ENCODE measurements at places on chromosomes 13 and 19.

DNA sequence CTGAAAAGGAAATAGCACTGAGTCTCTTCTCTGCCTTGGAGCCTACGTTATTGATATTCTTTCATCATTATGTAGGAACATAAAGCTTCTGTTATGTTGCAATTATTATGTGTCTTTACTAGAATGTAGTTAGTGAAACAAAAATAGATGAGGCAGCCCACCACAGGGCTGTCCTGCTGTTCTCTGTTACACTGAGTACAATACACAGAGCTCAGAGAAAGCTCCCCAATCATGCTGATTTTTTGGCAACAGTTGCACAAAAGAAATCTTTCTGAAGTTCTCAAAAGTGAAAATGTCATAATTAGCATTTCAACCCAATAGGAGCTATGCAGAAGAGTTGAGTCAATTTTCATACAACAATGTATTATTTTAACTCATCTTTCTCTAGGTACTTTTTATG is 119.5 kb downstream of the EFNB2 start:
- DNase-seq: no peak

GRCh38 chr13:46388846-46389245 is 1.8 kb upstream of the RUBCNL start:
- DNase-seq: no peak

- no peak for DNase-seq
Observed at GRCh38 chr19:38288123-38288855, 15.8 kb upstream of the C19orf33 start.

DNA sequence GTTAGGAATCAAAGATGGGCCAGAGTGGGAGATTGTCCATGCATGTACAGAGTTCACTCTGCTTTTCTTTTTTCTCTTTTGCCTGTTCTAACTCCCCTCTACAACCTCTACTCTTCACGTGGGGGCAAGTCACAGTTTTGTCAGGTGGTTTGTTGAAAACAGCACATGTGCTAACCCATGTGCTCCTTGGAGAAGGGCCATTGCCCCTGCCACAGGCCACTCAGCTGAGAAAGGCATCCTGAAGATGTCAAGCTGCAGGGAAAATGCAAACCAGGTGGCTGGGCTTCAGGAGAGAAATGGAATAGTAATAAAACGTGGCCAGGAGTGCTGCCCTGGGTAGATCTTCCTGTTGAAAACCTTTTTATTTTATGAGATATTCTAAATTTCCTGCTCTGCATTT is 35.3 kb upstream of the SLC10A2 start:
- DNase-seq: no peak

DNA sequence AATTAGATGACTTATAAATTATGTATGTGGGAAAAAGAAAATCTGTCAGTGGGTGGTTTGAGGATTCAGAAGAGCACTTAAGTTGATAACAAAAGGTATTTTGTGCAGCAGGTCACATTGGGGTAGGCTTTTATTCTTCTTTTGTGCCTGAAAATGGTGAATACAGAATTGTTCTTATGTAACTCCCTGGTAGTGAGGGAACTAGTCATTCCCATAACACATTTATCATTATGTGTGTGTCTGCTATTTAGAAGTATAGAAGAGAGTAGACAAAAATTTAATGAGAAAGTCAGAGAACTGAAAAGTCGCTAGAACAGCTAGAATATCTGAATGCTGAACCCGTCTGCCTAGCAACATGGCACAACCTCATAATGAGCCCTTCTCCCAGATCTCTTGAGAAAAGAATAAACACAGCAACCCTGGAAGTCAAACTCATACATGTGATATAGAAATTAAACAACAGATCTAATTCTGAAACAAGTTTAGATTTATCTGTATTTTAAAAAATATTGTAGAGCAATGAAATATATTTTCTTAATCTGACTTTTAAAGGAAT is 111.8 kb upstream of the EDNRB start:
- no peak for DNase-seq

GRCh38 chr19:49182848-49183375 is 25.3 kb downstream of the TRPM4 start:
- DNase-seq: no peak

GRCh38 chr13:77056382-77056781 is 29.4 kb upstream of the FBXL3 start:
- no peak for DNase-seq

GRCh38 chr19:48772503-48772953 is 17.2 kb downstream of the FGF21 start:
- DNase-seq: no peak

DNA sequence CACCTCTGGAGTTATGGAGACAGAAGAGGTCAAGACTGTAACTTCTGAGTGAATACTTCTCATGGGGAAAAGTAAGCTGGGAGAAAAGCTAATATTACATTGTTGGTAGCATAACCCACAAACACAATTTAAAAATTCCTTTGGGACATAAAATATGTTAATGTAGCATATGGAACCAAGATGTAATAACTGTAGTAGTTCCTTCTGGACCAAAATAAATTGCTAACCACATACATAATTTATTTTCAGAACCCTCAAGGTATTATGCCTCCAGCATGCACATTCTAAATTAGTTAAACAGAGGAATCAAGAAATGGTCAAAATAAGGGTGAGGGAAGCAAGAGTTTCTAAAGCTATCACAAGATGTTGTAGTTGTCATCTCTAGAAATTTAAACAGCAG is 4.8 kb upstream of the RNF17 start:
- DNase-seq: no peak

DNA sequence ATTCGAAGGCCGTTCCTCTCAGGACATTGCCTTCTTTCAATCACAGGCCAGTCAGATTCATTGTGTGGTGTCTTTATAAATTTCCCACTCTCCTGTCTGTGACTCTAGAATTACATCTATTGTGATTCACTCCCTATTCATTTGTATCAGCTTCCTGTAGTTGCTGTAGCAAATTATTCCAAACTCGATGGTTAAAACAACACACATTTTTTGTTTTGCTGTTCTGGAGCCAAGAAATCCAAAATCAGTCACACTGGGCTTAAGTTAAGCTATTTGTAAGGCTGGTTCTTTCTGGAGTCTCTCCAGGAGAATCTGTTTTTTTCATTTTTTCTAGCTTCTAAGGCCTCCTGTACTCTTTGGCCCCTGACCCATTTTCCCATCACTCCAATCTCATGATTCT is 1487.0 kb upstream of the SLC10A2 start:
- peak; percentile 31 for DNase-seq

DNA sequence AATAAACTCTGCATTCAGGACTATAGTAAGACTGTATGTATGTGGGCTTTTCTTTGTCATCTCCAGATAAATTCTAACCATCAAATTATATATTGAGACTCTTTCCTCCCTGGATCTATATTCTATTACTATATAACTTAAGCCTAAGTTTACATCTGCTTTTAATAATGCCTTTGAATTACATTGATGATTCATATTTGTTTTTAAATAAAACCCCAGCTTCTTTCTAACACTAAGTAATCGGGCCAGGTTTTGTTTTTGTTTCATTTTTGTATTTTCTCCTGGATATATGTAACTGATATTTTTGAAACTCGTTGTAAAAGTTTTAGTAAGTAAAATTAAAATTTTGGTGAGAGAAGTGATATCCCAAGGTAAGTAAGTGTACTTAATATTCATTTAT is 1599.1 kb downstream of the PCDH9 start:
- no peak for DNase-seq

DNA sequence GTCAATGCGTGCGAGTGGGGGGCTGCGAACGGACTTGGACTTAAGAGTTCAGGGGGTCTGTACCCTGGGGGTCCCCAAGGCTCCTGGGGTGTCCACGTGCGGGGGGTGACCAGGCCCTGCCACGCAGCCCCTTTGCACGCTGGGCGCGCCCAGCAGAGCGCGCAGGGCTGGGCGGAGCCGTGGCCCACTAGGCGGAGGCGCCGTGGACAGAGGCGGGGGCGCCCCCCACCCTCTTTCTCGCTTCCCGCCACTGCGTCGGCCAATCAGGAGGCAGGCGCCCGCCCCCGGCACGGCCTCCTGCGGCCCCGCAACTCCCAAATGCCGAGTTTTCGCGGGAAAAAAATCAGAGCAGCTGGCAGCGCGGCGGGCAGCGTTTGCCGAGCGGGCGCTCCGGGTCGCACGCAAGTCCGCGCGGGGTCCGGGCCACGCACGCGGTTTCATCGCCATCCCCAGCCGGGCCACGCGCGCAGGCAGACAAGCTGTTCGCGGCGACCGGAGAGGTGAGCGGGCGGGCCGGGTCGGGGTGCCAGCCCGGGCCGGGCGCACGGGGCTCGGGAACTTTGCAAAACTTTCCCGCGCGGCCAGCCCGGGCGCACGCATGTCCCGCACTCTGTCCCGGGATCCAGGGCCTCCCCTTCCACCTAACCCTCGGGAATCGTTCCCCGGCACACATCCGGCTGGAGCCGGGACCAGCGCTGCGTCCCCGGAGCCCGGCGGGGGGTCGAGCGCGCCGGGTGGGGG is at the start of gene UHRF1:
Gene UHRF1 (plus strand): TSS at position 346 of the 741 bp plus-strand sequence. CDS start 1,385 bp downstream, outside the sequence.
- DNase-seq: no peak

DNA sequence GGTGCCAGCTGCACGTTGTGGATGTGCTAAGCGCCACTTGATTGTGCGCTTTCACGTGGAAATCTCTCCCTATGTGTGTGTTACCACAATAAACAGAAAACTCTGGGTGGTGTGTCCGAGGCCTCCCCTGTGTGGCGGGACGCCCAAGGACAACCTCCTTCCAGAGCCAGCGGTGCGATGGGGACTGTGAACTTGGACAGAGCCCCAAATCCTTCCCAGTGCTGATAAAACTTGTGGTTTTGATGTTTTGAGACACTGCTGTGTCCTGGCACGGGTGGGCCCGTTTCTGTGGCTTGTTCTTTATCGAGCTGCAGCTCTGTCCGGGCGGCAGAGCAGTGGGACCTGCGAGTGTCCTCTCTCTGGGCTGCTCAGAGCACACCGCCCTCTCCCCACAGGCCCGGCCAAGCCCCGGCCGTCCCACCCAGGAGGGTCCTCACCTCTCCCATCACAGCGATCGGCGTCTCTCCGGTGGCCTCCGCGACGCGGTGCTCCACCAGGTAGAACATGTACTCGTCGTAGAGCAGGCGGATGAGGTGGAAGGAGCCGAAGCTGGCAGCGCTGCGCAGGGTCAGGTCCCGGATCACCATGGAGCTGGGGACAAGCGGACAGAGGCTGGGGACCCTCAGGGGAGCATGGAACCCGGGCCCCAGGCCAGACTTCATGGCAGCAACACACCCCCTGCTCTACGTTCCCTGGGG is 18.8 kb upstream of the RANBP3 start:
- DNase-seq: no peak

GRCh38 chr13:25980255-25980654 is 71.6 kb downstream of the SHISA2 start:
- no peak for DNase-seq

GRCh38 chr19:35908010-35908441 is at the start of gene TYROBP:
TYROBP (minus strand) TSS chr19:35908295; CDS start chr19:35908228, 67 bp downstream.
- DNase-seq: no peak

- DNase-seq: no peak
Observed at GRCh38 chr13:50990065-50990817, 80.7 kb downstream of the RNASEH2B start.

- DNase-seq: no peak
Observed at GRCh38 chr13:62595976-62596375, 1180.3 kb upstream of the PCDH20 start.

DNA sequence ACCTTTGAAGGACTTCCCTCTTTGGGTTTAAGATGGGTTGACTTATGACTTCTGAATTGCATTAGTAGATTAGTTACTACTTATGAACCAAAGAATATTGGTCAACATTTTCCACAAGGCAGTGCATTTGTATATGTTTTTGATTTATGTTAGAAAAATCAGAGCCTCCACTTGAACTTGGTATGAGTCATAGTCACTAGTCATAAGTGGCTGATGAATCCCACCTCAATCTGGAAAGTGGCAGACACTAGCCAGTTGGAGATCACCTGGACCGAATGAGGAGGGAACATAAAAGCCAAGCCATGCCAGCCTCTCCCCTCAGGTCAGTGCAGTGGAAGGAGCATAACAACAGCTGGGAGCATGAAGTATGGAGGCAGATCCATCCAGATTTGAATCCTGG is 39.3 kb upstream of the SPART start:
- DNase-seq: no peak

GRCh38 chr13:86906127-86906874 is 764.9 kb upstream of the SLITRK5 start:
- no peak for DNase-seq

DNA sequence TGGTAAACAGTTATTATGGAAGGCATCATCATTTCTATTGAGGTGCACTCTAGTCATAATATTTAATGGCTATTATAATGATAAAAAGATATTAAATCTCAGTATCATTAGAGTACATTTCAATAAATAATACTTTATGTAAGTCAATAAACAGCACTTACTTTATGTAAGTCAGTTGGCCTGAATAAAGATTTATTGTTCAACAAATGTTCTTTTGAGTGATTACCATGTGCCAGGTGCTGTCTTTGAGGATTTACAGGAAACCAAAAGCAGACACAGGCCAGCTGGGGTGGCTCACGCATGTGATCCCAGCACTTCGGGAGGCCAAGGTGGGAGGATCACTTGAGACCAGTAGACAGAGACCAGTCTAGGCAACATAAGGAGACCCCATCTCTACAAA is 5.0 kb upstream of the NKG7 start:
- DNase-seq: no peak

DNA sequence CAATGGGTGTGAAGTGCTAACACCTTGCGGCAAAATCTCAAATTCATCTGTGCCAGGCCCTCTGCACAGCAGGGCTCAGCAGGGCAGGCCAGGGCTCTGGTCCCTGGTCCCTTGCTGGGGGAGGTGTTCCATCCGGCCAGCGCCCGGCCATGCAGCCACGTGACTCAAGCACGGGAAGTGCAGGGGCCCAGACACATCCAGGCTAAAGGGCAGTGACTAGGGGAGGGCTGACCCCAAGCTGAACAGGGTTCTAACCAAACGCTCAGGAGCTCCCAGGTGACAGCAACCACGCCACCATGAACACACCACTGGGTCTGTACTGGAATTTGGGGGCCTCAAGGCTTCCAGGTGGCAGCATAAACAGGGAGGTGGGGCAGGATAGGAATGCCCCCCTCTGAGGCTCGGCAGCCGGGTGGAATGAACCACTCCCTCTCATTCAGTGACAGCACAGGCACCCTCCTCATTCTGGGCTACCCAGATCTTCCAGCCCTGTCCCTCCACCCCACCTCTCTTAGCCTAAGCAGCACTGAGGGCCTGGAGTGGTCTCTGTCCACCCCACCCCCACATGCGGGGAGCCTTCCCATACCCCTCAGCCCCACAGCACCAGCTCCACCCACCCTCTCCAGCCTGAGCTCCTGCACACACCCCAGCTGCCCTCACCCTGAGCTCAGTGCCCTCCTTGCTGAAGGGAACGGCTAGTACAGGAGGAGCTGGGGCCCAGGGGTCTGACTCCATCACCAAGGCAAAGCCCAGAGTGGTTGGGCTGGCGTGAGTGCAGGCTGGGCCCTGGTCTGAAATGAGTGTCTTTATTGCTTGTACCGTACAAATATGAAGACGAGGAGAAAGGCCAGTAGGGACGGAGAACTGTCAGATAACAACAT is 5.3 kb upstream of the CCNP start:
- DNase-seq: no peak

All from stromal cell of bone marrow (primary cell).